ENCODE measurements at places on chromosomes 6 and 20.

DNA sequence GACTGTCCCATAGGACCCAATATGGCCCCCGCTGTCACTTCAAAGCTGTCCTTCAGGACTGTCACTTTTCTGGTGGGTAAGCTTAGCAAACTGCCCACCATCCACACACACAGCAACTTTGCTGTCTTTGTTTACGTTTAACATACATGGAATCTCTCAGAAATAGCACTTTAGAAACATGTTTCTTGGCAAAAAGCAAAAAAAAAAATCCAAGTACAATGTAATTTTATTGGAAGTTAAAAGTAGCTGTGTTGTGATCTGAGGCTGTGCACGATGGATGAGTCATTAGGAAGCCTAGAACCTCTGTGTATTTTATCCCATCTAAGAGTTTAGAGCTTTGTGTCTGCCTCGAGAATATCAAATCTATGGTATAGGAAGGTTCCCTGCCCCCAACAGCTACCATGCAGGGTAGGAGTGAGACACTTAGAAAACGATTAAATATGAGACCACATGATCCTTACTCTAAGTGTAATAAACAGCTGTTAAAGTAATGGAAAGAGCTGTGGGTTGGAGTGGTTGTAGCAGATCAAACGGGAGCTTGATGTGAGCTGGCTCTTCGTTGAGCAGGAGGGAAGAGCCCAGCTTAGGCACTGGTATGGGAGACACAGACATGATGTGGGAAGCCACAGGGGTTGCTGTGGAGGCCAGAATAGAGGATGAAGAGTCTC, 119.5 kb downstream of the PLEKHG1 start:
- DNase-seq: no peak

DNA sequence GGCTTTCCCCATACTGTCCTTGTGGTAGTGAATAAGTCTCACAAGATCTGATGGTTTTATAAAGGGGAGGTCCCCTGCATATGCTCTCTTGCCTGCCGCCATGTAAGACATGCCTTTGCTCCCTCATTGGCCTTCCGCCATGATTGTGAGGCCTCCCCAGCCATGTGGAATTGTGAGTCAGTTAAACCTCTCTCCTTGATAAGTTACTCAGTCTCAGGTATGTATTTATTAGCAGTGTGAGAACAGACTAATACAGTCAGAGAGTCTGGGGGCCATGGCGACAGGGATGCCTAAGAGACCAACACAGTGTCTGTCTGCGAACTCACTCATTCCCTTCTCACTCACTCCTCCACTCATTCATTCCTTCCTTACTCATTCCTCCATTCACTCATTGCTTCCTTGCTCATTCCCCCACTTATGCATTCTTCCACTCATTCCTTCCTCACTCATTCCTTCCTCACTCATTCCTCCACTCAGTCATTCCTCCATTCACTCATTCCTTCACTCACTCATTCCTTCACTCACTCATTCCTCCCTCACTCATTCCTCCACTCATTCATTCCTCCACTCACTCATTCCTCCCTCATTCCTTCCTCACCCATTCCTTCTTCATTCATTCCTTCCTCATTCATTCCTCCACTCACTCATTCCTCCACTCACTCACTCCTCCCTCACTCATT, 137.5 kb upstream of the AGPAT4 start:
- DNase-seq: no peak

DNA sequence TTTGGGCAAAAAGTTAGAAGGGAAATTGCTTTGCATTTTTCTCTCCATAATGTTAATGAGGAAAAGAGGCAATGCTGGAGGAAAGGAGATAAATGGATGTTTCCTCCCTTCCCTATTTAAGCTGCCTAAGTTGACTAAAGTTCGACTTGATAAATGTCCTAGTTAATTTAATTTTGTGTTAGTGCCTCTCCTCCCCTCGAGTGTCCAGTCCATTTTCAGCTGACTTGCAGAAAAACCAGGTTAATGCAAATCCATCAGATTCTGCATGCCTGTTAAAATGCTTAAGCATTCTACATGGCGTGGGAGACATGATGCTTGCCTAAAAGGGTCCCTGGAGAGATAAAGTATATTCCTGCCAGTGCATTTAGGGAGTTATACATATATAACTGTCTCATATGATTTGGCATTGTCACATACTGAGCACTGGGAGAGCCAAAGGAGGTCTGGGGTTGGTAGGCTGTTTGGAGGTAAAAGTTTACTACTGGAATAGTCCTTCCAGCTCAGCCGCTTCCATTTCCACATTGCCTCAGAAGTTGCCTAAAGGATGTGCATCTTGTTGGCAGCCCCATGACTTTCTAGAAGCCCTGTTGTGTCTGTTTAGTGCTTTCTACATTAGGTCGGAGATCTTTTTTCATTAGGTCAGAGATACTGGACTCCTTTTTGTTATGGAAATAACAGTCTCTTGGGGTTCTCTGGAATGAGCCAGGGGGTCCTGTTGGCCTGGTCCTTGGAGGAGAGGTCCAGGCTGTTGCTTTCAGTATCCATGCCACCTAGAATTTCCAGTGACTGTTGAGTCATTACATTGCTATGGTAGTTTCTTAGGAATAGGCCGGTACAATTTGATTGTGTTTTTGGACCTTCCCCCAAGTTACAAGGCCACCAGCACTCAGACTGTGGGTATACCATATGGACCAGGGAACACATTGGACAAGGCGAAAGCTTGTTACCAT, 30.4 kb downstream of the JARID2 start:
- no peak for DNase-seq

DNA sequence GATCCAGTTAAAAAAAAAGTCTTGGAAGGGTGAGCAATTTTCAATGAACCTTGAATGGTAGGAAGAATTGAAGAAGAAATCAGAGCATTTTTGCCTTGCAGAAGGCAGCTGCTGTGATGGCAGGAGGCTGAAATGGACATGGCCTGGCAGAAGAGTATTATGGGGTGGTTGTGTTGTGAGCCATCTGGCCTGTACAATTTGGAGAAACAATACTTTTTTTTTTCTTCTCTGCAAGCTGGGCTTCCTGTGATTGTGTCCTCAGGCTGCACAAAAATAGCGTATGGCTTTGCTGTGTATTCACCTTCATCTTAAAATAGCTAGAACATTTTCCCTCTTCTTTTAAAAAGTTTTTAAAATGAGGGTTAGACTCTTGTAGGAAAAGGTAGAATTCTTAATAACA, 21.4 kb downstream of the SYCP2L start:
- no peak for DNase-seq

DNA sequence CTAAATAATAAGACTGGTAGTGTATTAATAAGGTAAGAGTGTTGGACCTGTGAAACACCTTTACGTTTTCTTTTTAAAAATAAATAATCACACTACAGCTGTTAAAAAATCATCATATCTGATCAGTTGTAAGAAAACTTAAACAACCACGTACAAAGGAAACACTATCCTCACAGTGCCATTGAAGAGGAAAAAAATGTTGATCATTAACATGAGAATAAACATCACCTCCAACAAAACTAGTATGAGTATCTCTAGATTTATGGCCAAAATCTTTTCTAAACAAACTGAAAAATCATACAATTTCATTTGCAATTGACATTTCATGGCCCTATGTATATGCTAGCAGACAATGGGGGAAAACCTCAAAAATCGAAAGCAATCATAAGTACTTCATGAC, 590 bp downstream of the EYS start:
- no peak for DNase-seq
